ENCODE measurements at places on chromosomes 6 and 20.

GRCh38 chr6:19719691-19720128 lies 117.5 kb upstream of the ID4 start:
- no peak for DNase-seq

- DNase-seq, result peak; percentile 21
These were observed 8.4 kb downstream of the CCDC167 start for GRCh38 chr6:37491171-37491829.

DNA sequence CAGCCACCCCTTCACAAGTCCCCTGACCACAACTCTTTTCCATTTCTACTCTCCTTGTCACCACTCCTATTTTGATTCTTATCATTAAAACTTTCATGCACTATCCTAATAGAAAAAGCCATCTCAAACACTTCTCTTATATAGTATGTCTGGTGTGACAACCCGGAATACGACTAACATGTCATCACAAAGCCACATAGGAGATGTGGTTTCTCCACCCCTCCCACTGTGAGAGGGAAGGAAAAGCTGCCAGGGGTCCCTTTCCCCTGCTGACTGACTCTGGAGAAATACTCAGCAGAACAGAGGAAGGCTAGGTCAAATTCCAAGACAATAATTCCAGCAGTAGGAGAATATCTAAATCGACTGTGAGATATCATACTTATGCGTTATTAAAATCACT lies 193.0 kb upstream of the KCNK16 start:
- DNase-seq, result no peak

DNA sequence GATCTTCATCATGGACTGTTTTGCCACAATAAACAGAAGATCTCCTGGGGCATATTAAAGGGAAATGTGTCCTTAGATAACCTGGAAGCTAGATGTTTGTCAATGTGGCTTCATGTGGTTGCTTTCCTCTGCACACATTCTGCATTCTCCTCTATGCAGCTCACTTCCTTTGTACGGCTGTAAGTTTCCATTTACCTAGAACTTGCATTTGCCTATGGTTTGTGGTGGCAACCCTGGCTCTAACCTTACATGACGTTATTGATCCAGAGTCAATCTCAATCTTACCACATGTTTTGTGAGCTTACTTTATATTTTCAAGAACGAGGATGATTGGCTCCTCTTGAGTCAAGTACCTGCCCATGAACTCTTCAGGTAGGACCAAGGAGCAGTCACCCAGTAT lies 863.1 kb downstream of the MAFB start:
- no peak for DNase-seq

DNA sequence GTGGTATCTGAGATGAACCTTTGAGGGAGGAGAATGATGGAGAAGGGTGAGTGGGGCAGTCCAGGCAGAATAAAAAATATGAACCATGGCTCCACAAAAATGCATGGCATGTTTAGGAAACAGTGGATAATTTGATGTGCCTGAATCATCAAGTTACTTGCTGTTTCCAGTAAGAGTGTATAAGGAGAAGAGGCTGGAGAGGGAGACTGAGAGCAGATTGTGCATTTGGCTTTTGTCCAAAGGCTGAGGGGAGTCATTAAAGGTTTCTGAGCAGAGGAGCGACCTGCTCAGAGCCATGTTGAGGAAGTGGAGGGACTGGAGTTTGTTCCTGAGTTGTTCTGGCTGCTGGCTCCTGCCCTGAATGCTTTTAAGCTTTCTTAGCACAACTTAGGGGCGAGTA lies 6.1 kb downstream of the MMP24 start:
- no peak for DNase-seq

All from activated T-cell treated with anti-CD3 and anti-CD28 coated beads, Interleukin-2, amount 50 U/mL, for 1 hour (primary cell).